ENCODE measurements at places on chromosomes 11 and 22.

DNA sequence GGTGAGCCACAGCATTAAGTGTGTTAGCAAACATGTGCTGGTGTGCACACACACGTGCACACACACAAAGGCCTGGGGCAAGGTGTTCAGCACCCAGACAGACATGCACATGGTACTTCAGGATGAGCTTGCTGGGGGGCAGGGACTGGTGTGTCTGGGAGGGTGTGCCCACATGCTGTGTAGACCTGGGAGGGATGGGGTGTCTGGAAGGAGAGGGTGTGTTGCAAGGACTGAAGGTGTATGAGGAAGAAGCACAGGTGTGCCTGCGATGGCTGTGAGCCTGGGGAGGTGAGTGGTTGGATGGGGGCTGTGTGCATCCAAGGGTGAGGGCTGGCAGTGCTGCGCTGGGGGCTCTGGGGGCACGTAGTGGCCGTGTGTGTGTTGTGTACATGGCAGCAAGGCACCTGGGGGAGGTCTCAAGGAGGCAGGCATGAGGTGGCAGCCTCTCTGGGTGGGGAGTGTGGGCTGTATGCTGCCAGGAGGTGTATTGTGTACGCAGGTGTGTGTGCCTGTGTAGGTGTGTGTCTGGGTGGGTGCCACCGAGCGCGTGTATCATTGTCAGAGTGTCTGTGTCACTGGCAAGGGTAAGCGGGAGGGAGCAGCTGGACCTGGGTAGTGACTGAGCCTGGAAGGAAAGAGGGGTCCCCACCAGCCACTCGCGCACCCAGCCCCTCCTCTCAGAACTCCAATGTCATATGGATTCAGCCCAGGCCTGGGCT, 2.2 kb downstream of the NRXN2 start:
- no peak for DNase-seq

- no peak for DNase-seq
These were observed 16.4 kb downstream of the SLN start for GRCh38 chr11:107695446-107695845.

- DNase-seq, result no peak
These were observed 18.6 kb upstream of the AIFM3 start for GRCh38 chr22:20948450-20948849.

DNA sequence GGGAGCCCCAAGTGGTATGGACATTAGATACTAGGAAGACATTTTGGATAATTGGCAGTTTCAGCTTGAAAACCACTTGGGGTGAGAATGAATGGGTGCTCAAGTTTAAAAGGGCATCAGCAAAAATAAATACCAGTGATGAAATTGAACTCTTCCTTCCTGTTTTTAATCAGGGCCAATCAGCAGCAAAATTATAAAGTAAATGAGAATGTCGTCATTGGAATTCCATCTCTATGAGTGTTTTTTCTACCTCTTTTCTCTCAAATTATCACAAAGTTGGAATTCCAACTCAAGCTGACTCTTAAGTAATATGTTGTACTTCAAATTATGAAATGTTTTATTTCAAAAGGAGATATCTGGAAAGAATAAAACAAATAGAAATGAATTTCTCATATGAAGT, 730.6 kb downstream of the METTL15 start:
- no peak for DNase-seq

DNA sequence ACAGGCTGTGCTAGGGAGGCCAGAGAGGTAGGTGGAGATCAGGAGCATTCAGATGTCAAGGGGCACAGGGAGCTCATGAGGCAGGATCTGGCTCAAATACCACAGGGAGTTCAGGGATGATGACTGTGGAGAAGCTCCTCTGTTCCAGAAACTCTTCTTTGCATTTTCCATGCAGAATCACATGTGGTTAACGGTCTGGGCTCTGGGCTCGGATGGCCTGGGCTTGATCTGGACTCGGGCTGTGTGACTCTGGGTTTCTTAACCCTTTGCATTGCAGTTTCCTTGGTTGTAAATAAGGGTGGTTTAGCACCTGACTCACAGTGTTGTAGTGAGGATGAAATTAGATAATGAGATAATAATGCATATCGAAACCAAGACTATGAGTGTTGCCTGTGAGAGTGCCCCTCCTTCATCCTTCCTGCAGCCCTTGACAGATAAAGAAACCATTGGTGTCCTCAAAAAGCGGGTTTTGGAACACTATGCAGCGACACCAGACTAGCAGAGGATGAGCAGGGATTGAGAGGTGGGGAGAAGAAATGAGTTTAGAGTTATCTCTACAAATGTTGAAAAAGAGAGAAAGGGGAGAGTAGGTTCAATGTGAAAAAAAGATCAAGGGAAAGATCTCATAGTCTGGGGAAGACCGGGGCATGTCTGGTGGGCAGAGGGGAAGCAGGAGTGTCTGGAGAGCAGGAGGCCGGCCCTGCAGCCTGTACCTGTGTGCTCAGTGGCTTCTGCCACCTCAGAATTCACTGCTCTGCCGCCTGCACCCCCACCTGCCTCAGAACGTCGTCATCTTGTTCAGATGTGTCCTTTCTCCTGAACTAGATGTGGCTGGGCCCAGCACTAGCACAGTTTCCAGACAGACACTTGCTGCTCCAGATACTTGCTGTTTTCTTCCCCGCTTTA, 197.8 kb upstream of the SORL1-AS1 start:
- no peak for DNase-seq

GRCh38 chr11:19444231-19444630, 203.5 kb upstream of the E2F8 start:
- no peak for DNase-seq

- no peak for DNase-seq
These were observed 37.5 kb downstream of the BIRC2 start for GRCh38 chr11:102384419-102385079.

- DNase-seq, result no peak
These were observed 12.4 kb downstream of the C11orf42 start for GRCh38 chr11:6217722-6218121.

DNA sequence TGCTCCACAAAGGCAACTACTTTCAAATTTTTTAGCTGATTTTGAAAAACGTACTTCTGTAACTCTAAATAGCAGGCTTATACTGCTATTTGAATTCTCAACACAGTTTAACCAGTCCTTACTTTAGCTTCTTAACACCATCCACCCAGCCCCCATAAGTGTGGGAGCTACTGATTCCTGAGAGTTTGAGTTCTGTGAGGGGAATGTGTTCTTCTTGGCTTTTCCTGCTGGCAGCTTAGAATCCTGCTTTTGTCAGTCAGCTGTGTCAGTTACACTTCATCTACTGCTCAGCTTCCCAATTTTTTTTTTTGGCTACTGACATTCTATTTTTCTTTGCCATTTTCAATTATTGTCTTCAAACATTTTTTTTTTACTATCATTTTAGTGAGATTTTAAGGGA, 440.4 kb downstream of the INSC start:
- no peak for DNase-seq

DNA sequence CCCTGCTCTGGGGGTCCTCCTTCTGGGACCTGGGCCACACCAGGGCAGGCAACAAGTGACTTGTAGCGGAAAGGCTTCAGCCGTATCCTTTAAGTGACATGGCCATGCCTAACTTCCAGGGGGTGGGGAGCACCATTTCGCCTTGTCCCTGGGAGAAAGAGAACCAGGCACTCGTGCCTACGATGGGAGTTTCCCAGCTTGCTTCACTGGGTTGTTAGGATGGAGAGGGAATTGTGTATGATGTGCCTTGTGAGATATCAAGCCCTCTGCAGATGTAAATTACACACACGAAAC, 151.4 kb downstream of the CACNA1I start:
- no peak for DNase-seq

DNA sequence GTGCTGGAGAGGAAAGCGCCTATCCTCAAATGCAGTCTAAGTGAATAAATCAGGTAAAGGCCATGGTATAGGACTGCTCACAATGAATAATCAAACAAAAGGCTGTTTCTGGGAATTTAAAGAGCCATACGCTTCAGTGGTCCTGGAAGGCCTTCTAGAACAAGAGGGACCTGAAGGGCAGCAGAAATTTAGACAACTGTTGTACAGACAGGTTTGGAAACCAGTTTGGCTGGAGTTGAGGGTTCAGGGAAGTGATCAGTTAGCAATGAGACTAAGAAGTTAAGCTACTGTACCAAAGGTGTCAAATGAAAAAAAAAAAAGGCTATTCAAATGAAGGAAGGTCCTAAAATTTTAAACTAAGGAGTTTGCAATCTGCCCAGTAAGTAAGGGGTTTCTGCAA, 56.6 kb upstream of the SCUBE2 start:
- no peak for DNase-seq

Data from urothelium cell line (cell line).